T-helper 17 cell (primary cell): ENCODE measurements at places on chromosomes 4 and X. TPM values are rescaled to one million over a fixed set of nuclear protein-coding genes. Genes with fewer than 3 reads are reported as not detected.
A peak's percentile ranks its signal among the peaks of the same experiment; 100 is the strongest.

Gene HERC5
- total RNA-seq, result 19.7 TPM

Gene ITGB1BP2
- 2.4 TPM for total RNA-seq

Gene RAB33A
- 2.2 TPM for total RNA-seq

Gene PFKFB1
- total RNA-seq, result 0.27 TPM

Gene MAGEA12
- total RNA-seq, result not detected

Gene FREM3
- 0.34 TPM for total RNA-seq

Gene ALAS2
- total RNA-seq, result not detected

Gene MSX1
- total RNA-seq, result not detected

DNA sequence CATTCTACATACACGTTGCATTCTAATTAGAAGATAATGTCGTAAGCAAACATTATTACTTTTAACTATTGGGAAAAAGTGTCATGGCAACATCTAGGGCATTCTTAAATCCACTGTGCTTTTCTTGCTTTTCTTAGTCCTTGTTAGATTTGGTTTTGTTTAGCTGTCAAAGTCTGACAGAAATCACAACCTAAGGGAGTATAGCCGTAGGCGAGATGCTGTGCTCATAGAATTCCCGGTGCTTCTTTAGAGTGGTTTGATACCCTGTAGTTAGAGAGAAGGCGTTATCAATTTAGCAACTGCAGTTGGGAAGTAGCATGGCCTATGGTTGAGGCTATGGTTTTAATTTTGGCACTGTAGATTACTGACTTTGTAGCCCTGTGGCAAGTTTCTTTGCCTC, 45.7 kb downstream of the WWC2 start:
- DNase-seq, result no peak

GRCh38 chr4:1232661-1233621, 16.0 kb downstream of the CTBP1 start:
- DNase-seq, result no peak

- no peak for DNase-seq
Measured at GRCh38 chr4:160514126-160514525, 1411.2 kb downstream of the RAPGEF2 start.

DNA sequence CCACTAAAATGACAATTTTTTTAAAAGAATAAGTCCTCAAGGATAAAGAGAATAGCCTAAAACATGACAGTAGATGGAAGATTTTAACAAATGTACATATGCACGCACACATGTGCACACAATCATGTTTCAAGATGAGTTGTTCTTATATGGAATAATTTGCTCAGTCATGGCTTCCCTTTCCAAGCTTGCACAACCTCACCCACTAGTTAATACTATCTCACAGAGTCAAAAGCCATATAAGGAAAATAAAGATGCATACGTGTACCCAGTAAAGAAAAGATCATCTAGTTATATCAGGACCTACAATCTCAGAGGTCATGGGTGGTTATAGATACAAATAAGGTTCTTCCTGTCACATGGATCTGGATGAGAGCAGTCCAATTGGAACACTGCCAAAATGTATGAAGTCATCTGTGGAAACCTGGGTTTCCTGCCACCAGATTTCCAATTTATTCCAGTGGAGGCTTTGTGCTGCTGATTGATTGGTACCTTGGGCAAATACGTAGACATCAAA, 56.1 kb downstream of the FAM13A start:
- no peak for DNase-seq

DNA sequence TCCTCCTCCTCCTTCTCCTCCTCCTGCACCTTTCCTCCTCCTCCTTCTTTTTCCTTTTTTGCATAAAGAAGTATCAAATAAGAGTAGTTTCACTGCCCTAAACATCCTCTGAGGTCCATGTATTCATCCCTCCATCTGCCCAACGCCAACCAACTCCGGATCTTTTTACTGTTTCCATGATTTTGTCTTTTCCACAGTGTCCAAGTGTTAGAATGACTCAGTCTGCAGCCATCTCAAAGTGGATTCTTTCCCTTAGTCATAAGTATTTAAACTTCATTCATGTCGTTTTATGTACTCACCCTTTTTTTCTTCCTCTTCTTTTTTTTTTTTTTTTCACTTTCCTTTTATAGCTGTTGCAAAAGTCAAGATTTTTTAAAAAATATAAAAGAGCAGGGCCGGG, 12.9 kb downstream of the CSF2RA start:
- DNase-seq, result no peak

DNA sequence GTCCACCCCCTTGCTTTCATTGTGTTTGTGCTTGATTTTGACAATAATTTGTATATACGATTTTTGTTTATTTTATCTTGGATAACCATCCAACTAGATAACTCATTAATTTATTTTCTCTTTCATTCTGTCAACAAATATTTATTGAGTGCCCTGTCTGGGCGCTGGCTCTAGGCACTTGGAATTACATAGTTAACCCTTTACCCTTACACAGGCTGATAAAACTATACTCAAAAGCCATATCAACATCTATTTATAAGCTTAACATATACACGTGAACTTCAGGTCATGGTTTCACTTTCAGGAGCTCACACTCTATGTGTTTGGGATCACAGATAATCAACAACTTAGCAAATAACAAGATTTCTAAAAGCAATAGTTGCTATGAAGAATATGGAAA, 226.3 kb upstream of the PPARGC1A start:
- no peak for DNase-seq

GRCh38 chr4:140756319-140757231, at the start of gene TBC1D9:
TBC1D9 (minus strand) TSS chr4:140756385; CDS start chr4:140756045, 340 bp downstream.
- no peak for DNase-seq

DNA sequence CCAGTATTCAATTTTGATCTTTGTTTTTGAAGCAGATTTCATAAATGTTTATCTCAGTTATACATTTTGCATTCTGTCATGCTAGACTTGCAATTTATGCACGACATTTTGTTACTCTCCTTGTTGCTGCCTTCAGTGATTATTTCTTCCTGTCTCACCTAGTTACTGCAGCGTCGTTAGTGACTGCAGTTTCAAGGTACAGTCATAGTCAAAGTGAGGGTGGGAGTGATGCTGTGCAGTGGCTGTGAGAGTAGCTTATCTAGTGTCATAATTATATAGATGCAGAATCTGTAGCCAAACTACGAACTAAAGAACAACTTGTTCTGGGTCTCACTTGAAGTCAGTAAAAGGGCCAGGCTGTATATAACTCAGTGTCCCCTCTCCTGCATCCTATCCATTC, 69.8 kb downstream of the GPR101 start:
- no peak for DNase-seq

DNA sequence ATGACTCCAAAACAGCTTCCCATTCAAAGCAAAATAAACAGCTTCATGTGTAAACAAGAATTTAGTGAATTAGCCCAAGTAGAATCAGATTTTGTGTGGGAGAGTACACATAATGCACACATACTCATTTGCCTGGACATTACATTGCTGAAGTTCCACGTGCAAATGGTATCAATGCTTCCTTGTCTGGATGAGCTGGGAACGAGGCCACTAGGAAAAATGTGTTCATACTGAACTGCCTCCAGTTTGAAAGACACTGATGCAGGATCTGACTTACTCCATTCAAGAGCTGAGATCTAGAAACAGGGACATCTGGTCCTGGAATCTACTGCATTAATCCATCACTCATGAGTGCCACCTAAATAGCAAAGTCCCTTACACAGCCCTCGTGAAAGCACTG, 228.0 kb downstream of the APBB2 start:
- no peak for DNase-seq

DNA sequence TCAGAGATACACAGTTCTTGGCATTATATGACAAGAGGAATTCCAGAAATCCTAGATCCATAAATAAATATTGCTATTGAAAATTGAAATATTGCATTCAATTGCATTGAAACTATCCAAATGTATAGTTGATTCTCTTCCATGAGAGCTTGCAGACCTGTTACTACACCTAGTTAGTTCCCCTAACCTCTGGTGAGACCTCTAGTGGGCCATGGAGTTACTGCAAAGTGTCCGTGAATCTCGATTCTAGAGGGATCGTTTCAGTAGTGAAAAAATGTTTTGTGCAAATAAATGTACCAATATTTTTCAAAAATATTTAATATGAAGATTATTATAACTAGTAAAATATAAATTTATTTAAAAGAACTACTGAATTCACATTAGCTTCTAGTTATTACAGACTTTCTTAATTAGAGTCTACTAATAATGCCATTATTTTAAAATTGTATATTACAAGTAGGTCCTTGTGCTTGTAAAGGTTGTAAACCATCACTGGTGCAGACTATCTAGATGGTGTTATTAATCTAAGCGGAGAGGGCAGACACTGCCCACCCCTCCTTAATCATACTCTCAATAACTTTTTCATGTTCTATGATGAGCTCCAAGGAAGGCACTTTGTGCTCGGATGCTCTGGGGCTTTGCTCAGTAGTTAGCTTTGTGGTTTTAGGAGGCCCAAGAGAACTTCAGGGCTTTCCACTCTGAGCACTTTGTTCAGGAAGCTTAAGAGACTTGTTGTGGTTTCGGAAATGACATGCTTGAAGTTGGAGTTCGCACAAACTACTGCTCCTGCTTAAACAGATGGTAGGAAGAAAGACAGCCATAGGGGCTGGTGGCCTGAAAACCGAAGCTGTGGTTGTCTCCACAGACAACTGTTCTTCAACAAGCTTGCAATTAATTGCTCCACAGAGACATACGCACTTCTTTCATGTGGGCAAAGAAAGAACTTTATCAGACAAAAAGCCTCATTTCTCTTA, 42.8 kb downstream of the IL21 start:
- peak; percentile 15 for DNase-seq

- no peak for DNase-seq
Measured at GRCh38 chr4:2292646-2293108, 30.8 kb upstream of the MXD4 start.

- no peak for DNase-seq
Measured at GRCh38 chrX:143664302-143664701, 28.4 kb upstream of the SLITRK4 start.

GRCh38 chr4:7252510-7253340, 60.4 kb downstream of the SORCS2 start:
- no peak for DNase-seq

DNA sequence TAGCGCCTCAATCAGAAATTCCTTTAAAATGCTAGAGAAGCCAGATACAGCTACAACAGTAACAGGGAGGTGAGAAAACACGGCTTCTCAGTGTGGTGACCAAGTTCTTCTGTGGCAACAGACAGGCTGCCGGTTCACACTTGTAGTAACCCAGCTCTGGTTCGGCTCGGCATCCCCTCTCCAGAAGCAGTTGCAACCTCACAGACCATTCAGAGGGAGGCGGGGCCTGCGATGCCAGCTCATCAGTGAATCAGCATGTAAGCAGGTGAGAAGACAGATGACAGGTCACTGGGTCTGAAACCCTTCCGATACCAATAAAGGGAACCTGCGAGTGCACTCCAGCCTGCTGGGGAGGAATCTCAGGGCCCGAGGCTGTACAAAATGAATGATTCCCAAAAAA, 251.0 kb downstream of the KCNIP4 start:
- DNase-seq, result no peak

DNA sequence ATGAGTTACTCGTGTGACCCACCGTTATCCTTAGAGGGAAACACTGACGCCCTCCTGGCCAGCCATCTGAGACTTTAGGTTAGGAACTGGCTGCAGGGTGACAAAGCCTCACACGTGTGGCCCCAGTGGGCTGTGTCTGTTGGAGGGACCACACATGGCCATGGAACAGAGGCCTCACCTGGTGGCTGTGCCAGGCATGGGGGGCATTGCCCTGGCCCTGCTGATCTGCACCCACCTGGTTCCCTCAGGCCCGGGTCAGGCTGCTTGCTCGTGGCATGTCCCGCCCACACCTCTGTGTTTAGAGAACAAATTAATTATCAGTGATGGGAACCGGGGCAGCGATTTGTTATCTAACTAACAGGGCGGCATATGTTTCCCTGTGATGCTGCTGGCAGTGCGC, 100.9 kb upstream of the PSAPL1 start:
- no peak for DNase-seq
